ENCODE measurements at places on chromosomes 11 and 22.
A peak's percentile ranks its signal among the peaks of the same experiment; 100 is the strongest.

DNA sequence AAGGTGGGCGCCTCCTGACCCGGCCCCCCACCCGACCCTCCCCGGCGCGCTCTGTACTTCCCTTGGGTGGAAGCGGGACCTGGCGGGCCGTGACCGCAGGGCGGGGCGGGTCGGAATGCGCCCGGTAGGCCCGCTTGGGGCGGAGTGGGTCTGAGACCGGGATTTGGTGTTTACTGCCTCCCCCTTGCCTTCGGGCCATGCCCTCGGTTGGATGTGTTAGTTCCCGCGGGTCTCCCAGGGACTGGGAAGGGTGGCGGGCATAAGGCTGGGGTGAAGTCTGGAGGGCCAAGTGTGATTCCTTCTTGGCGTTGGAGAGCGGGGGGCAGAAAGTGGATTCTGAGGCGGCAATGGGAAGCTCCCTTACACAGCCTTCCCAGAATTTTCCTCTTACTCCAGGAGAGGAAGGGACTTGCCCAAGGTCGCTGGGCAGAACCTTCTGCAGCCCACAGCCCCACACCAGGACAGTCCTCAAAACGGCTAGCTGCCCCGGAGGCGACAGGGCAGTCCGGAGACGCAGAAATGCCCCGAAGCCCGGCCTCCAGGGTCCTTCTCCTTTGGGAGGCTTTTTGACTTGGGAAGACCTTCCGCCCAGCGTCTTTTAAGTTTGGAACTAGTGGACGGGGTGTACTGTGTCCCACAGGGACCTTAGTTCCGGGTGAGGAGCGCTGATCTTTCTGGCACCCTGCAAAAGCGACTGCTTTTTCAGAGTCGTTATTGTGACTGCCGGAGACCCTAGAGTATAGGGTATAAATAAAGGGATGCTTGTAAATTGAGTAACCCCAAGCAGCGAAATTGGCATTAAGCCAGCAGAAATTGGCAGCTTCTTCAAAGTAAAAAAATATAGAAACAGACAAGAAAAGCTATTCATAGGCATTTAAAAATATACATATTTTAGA is 647 bp downstream of the SWAP70 start:
- DNase-seq = peak; percentile 57

DNA sequence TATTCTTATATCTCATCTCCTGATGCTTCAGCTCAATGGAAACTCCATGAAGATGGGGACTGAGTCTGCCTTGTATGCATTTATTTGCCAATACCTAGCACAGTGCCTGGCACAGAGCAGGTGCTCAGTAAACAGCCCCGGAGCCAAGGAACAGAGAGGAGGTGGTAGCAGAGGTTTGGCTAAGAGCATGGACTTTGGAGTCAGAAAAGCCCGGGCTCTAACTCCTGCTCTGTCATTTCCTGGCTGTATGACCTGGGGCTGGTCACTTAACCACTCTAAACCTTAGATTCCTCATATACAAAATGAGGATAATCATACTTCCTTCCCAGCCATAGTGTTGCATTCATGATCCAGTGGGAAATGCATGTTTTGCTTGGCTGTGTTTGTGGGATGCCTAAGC is 36.6 kb downstream of the TP53I11 start:
- DNase-seq = no peak

- no peak for DNase-seq
Observed at GRCh38 chr11:119700536-119701346, 28.3 kb downstream of the NECTIN1 start.

GRCh38 chr11:33005175-33005574 is 10.5 kb upstream of the DEPDC7 start:
- no peak for DNase-seq

DNA sequence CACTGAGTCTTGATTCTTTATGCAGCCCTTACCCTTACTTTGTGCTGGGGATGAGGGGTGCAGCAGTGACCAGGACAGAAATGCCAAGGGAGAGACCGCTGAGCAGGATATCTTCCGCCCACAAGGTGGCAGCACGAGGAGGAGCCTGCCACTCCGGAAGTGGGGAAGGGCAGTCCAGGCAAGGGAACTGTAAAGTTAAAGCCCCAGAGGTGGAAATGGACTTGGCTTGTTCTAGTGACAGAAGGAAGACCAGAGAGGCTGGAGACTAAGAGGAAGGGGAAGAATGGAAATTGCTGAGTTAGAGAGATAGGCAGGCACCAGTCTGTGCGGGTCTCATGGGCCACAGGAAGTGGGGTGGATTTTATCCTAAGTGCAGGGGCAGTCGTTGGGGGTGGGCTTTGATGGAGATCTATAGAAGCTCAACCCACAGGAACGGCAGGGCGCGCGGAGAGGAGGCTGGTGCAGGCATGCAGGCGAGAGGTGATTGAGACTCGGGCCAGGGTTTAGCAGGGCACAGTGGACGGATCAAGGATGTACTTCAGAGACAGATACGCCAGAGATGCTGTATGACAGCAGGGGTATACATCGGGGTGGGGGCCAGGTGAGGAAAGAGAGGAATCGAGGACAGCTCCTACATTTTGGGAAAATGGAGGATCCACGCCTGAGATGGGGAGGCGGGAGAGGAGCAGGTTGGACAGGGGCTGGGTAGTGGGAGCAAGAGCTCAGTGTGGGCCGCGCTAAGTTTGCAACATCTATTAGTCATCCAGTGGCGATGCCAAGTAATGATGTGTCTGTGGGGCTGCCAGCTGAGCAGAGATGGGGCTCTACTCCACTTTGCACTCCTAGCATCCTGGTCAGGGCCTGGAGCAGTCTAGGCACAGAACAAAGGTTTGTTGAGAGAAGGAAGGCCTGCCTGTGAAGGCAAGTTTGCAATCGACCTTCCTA is 3.3 kb upstream of the GRK2 start:
- peak; percentile 82 for DNase-seq

- no peak for DNase-seq
Observed at GRCh38 chr11:16807306-16807705, 68.9 kb downstream of the C11orf58 start.

DNA sequence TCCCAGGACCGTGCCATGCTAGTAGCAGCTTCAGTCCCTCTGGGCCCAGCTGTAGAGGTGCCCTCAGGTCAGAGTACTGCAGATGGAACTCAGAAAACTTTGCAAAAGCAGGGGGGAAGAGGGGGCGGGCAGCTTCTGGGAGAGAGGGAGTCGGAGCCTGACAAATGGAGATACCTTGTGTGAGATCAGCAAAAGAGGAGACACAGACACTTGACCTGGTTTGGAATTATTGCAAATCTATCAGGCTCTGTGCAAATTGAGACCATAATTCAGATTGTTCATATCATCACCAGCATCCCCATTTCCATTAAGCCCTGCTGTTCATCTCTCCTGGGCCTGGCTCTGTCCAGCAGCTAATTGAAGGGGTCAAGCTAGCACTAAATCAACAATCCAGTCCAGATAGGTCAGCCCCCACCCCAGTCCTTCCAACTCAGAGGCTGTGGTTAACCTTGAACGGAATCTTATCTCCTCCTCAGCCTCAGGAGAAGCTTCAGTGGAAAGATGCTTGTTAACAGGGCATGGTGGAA is 292.6 kb upstream of the PLET1 start:
- DNase-seq = no peak

DNA sequence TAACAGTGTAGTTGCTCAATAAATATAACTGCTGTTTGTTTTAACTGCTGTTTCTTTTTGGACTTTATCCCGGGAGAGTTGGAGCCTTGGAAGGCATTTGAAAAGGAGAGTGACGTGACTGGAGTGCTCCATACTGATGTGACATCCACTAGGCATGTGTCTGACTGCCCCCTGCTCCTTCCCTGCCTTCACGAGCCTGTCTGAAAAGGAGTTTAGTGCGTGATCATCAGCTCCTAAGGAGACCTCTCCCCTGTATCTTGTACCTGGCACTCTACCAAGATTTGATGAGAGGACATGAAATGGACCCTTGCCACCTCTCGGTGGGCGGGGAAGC is 22.9 kb downstream of the ZBTB16 start:
- DNase-seq = no peak

- no peak for DNase-seq
Observed at GRCh38 chr22:29464581-29464980, 15.4 kb upstream of the NEFH start.

DNA sequence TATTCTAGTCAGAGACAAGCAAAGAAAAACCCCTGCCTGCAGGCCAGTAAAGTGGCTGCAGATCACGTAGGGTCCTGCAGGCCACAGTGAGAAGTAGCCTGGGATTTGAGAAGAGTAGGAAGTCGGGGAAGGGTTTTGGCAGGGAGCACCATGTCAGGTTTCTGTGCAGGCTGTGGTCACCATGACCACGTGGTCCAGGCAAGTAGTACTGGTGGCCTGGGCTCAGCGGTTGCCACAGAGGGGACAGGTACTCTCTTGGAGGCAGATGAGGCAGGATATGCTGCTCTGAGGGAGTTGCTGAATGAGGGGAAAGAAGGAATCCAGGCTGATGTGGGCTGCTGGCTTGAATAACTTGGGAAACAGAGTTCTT is 46.5 kb downstream of the PISD start:
- no peak for DNase-seq

GRCh38 chr11:69151836-69152235 is 3.9 kb upstream of the SMIM38 start:
- DNase-seq = no peak

DNA sequence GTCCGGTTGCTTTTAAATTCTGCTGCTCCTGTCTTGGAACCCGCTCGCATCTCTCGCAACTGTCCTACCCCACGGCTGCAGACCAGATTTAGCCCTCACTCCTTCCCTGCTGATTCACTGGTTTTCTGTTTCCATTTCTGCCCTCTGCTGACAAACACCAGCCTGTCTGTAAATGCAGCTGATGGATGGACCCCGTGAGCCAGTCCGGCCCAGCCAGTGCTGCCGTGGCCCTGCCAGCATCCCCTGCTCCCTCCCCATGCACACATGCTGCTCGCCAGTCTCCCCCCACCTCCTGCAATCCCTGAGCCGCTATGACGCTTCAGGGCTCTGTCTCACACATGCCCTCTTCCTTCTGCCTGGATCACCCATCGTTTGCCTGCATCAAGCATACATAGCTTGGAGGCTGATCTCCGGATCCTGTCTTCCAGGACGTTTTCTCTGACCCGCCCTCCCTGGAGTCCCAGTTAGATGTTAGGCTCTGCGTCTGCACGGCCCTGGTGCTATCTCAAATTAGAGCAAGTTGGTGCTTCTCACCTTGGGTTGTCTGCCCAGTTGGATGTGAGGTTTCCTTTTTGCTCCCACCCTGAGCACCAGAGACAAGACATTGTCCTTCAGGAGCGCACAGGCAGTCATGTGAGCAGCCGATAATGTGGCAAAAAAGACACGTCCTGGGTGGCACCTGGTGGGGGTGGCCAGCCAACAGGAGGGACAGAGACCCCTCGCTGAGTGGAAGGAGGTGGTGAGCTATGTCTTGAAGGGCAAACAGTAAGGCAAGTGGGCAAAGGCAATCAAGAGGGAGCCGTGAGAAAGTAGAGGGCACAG is 4.3 kb upstream of the ACR start:
- peak; percentile 41 for DNase-seq

Measured in retina (tissue), 1 donor.